Activated B cell treated with CpG ODN at 0.5 μM for 24 hours (primary cell): ENCODE measurements at places on chromosomes 6 and 20. TPM values are rescaled to one million over a fixed set of nuclear protein-coding genes. Genes with fewer than 3 reads are reported as not detected.

Gene BANF2
- not detected in 2 replicates for total RNA-seq

Gene MYBL2
- total RNA-seq = 99.5 and 102 TPM in 2 replicates

Gene HNF4A
- total RNA-seq = not detected in 2 replicates

Gene ACOT13
- 12.0 and 13.8 TPM in 2 replicates for total RNA-seq

Gene PREP
- 31.1 and 31.3 TPM in 2 replicates for total RNA-seq

Gene JPH2
- total RNA-seq = not detected in 2 replicates

Gene GJA1
- total RNA-seq = not detected in 2 replicates

Gene SLC26A8
- total RNA-seq = not detected in 2 replicates

- no peak overlapping the region for H3K4me3 ChIP-seq
- no peaks in the 10 kb centered on the region for H3K4me1 ChIP-seq
- H3K27ac ChIP-seq = no peak overlapping the region
- no peaks in the 10 kb centered on the region for H3K27me3 ChIP-seq
Observed at GRCh38 chr6:136111831-136112230, 138.3 kb downstream of the MTFR2 start.

DNA sequence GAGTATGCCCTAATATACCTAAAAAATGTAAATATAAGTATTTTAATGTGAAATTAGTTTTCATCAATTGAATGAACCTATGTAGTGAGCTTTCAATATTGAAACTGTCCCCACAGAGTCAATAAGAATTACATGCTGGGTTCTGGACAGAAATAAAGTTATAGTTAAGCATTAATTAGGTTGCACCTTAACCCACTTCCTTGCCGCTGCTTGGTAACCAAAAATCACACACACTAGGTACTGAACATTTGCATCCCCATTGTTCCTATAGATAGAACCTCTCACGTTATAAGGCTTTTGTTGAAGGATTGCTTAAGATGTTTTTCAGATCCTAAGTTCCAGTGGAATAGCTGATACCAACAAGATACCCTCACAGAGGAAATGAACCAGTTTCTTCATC lies 237.1 kb upstream of the OPRM1 start:
- no peaks in the 10 kb centered on the region for H3K27me3 ChIP-seq
- H3K36me3 ChIP-seq = no peaks in the 10 kb centered on the region
- no peaks in the 10 kb centered on the region for H3K4me1 ChIP-seq

DNA sequence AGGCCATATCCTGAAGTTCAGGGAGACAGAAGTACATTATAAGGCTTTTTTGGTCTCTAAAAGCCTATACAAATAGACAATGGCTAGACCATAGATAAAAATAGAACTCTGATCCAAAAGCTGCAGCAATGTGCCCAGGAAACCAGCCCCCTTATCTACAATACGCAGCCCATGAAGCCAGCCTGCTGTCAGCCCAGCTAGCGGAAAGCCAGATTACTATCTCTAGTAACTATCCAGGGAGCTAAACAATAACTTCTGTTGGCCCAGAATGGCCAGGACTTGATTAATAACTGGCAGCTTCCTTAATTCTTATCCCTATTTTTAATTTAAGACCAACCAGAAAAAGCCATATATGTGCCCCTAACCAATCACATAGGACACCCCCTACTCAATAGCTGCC lies 160.4 kb upstream of the SMLR1 start:
- H3K27ac ChIP-seq = no peak overlapping the region
- DNase-seq = no peak
- H3K36me3 ChIP-seq = no peaks in the 10 kb centered on the region
- H3K4me1 ChIP-seq = no peaks in the 10 kb centered on the region
- H3K4me3 ChIP-seq = no peak overlapping the region
- peaks cover 2% of the 10 kb centered on the region for H3K27me3 ChIP-seq

DNA sequence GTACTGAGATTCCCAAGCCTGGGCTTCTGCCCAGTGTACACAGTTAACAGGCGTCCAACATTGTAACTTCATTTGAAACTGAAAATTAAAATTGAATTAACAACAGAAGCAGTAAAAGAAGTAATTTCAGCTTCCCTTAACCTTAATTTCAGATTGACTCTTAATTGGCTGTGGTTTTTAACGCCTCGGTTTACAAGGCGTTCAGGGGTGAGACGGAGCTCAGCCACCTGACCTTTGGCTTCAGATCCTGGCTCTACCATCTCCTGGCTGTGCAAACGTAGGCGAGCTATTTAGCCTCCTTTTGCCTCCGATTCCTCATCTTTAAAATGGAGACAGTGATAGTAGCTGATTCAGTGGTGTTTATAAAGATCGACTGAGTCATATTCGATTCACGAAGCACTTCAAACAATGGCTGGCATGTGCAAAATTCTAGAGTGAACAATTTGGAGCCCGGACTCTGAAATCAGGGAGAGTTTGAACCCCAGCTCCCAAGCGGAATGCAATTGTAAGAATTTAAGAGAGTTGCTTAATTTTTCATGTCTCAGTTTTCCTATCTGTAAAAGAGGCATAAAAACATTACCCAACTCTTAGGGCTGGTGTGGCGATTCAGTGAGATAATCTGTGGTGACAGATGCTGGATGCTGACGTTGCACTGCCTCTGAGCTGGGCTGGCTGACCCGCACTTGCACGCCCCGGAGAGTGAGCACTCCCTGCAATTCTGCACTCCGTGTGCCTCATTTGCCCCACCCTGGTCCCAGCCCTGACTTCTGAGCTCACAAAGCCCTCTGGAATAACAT lies 23.5 kb upstream of the OCSTAMP start:
- H3K27ac ChIP-seq = no peak overlapping the region
- DNase-seq = no peak
- H3K27me3 ChIP-seq = peaks cover 25% of the 10 kb centered on the region
- H3K4me1 ChIP-seq = peaks cover 6% of the 10 kb centered on the region
- H3K36me3 ChIP-seq = no peaks in the 10 kb centered on the region

- peaks cover 3% of the 10 kb centered on the region for H3K27me3 ChIP-seq
- H3K36me3 ChIP-seq = no peaks in the 10 kb centered on the region
- no peak overlapping the region for H3K4me3 ChIP-seq
Observed at GRCh38 chr20:52801628-52802006, 170.5 kb upstream of the TSHZ2 start.

DNA sequence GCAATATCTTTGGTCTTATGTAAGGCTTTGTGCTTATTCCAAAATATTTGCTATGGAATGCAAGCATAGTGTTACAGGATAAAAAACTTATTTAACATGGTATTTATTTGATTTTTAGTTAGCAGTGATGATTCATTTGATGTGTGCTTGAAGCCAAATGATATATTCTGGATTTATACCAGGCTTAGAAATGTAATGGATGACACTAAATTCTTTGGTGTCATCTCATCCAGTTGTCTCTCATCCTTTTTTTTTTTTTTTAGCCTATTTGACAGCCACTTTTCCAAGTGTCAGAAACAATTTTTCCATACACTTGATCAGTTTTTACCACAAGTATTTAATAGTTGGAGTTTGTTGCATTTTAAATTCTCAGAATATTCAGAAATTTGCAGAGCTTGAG lies 515.3 kb downstream of the CDKAL1 start:
- H3K27me3 ChIP-seq = no peaks in the 10 kb centered on the region
- no peak overlapping the region for H3K27ac ChIP-seq
- no peak for DNase-seq
- no peak overlapping the region for H3K4me3 ChIP-seq
- H3K4me1 ChIP-seq = no peaks in the 10 kb centered on the region

GRCh38 chr20:35561268-35561667 lies 19.4 kb downstream of the ERGIC3 start:
- H3K27me3 ChIP-seq = no peaks in the 10 kb centered on the region
- H3K4me3 ChIP-seq = no peak overlapping the region
- peaks cover 23% of the 10 kb centered on the region for H3K36me3 ChIP-seq
- no peak overlapping the region for H3K27ac ChIP-seq
- no peak for DNase-seq

DNA sequence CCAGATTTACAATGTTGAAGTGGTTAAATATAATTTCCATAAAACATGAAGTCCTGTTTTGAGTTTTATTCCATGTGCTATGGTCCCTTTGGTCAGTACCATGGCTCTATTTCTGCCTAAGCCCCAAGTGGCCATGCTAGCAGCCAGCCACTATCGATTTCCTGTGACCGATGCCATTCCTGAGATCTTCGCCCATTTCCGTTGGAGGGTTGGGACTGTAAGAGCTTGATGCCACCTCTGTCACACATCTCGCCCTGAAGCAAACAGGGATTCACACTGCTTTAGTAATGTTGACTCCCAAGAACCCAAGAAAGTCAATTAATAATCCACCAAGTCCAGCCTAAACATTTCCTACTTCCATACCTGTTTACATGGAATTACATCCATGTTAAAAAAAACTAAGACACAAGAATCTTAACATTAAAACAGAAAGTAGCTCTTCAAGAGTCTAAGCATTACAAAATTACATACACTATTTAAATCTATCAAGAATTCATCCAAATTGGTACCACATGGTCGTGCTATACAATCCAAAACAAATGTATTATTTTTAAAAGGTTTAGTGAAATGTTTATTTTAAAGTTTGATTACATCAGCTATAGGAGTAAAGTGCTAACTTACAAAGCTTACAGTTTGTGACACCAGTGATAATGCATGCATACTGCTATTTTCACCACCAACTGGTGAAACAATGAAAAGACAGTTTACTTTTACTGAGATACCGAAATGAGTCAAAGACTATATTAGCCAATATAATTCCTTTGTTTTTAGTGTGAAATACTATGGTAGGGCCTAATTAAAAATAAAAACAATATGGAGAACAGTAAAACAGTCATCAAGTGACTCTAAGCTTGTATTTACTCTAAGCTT lies 2.5 kb downstream of the RBM39 start:
- peak overlapping the region; percentile 99 for H3K4me3 ChIP-seq
- peaks cover 57% of the 10 kb centered on the region for H3K4me1 ChIP-seq
- peak overlapping the region; percentile 99 for H3K27ac ChIP-seq
- peaks cover 70% of the 10 kb centered on the region for H3K36me3 ChIP-seq

- H3K27me3 ChIP-seq = no peaks in the 10 kb centered on the region
- no peaks in the 10 kb centered on the region for H3K36me3 ChIP-seq
- H3K27ac ChIP-seq = no peak overlapping the region
- peaks cover 40% of the 10 kb centered on the region for H3K4me1 ChIP-seq
Observed at GRCh38 chr6:15907914-15908518, 220.9 kb upstream of the MYLIP start.

DNA sequence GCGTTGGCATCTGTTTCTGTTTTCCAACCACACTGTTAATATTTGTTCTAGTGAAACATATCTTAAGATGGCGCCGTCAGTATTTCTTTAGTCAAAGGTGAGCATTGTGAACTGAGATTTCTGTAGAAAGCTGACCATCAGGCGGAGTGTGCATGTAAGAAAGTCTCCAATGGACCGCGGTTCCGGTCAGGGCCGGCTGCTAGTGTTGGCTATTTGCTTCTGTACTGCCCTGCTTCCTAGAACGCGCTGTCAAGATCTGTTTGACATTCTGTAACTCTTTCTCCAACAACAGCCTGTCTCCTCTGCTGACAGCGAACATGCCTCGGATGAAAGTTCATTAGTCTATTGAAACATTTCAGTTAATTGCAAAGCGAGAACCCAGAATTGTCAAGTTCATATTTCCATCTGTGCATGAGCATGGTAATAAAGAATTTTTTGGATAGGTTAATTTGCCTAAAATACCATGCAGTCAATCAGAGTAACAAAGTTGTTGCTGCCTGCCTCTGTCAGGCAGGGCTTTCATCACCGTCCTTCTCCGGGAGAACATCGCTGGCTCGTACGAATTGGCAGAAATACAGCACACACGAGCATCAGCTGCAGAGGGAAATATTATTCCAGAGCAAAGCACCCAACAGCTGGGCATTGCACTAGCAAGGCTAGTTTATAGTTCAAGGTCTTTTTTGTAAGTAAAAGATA lies 369.1 kb downstream of the CDH4 start:
- DNase-seq = no peak
- H3K27me3 ChIP-seq = no peaks in the 10 kb centered on the region
- no peaks in the 10 kb centered on the region for H3K36me3 ChIP-seq
- H3K27ac ChIP-seq = no peak overlapping the region

DNA sequence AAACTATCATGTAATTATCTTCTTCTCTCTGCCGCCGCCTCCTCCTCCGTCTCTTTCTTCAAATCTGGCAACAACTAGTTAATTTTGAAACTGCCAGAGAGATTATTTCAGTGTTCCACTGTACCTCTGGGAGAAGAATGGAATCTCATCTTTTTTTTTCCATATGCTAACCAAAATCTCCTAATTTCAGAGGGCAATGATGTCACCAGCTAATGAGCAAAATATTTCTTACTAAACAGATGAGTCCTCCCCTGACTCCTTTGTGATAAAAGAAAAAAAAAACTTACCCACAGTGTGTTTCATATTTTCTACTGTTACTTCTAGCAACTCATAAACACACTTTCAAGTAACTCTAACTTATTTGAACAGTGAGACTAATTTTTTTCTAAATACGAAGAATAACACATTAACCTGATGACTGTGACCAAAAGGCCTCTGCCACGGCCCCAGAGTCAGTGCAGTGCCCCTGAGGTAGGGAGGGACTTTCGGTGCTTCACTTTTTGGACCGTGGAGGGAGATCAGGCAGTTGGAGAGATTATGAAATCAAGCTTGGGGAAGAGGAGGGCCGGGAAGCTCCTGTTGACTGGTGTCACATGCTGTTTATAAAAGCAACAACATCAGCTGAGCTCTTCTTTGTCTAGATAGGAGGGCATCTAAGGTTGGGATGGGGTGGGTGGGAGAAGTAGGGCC lies 159.6 kb downstream of the SASH1 start:
- no peak overlapping the region for H3K27ac ChIP-seq
- no peaks in the 10 kb centered on the region for H3K36me3 ChIP-seq
- DNase-seq = no peak
- no peaks in the 10 kb centered on the region for H3K4me1 ChIP-seq

DNA sequence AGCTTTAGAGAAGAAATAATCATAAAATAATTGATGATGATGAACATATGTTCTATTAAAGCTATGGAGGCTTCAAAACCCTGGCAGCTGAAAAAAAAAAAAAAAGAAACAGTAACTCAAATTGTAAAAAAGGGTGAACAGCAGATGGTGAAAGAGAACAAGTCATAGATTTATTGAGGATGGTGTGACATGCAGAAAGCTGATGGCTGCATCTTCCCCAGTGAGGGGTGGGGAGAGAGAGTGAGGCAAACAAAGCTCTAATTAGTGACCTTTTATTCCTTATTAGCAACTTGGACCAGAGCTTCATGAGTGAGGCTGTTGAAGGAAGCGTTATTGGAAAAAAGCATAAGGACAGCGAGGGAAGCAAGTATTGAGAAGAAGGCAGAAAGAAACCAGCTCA lies 191.7 kb downstream of the EDN1 start:
- H3K4me1 ChIP-seq = peaks cover 12% of the 10 kb centered on the region
- no peak overlapping the region for H3K27ac ChIP-seq
- H3K27me3 ChIP-seq = no peaks in the 10 kb centered on the region
- DNase-seq = no peak

DNA sequence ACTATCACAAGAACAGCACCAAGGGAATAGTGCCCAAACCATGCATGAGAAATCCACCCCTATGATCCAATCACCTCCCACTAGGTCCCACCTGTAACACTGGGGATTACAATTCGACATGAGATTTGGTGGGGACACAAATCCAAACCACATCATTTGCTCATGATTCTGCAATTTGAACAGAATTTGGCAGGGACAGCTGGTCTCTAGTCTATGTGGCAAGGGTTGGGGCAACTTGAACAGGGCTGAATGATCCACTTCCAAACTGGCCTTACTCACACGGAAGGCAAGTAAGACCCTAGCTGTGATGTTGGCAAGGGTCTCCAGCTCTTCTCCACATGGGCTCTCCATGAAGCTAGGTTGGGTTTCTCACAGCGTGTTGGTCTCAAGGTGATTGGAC lies 10.1 kb upstream of the FKBP5 start:
- H3K36me3 ChIP-seq = no peaks in the 10 kb centered on the region
- H3K4me1 ChIP-seq = no peaks in the 10 kb centered on the region
- no peak overlapping the region for H3K4me3 ChIP-seq
- no peak overlapping the region for H3K27ac ChIP-seq

GRCh38 chr6:118548613-118549012 lies 517 bp downstream of the PLN start:
- H3K36me3 ChIP-seq = no peaks in the 10 kb centered on the region
- no peaks in the 10 kb centered on the region for H3K4me1 ChIP-seq
- no peak overlapping the region for H3K4me3 ChIP-seq
- no peaks in the 10 kb centered on the region for H3K27me3 ChIP-seq
- DNase-seq = no peak
